ENCODE measurements at places on chromosomes 11 and 22.

- DNase-seq: no peak
Observed at GRCh38 chr11:68402355-68403031, 58.1 kb upstream of the PPP6R3 start.

- no peak for DNase-seq
Observed at GRCh38 chr11:107957109-107957588, 28.9 kb downstream of the RAB39A start.

- no peak for DNase-seq
Observed at GRCh38 chr11:82634091-82634490, 99.6 kb downstream of the FAM181B start.

- DNase-seq: no peak
Observed at GRCh38 chr11:73875380-73875779, 1.3 kb downstream of the COA4 start.

- DNase-seq: no peak
Observed at GRCh38 chr11:112863305-112863704, 97.9 kb upstream of the NCAM1 start.

- no peak for DNase-seq
Observed at GRCh38 chr11:70872955-70873735, 379.2 kb downstream of the SHANK2 start.

DNA sequence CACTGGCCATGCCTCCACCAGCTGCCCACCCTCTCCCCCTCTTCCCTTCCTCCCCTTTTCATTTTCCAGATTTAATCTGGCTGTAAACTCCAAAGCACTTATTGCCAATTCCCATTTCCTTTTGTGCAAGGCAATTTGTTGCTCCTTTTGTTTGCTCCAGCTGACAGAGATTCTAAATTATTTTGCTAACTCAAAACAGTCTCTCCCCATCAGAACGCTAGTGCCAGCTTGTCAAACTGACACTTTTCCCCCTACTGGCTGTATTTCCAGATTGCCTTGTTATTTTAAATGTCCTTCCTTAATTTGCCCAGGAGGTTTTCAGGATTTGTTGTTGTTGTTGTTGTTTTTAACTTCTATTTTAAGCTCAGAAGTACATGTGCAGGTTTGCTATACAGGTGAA lies 57.0 kb upstream of the PAK1 start:
- DNase-seq: no peak

GRCh38 chr11:21258414-21258813 lies 589.0 kb downstream of the NELL1 start:
- no peak for DNase-seq

- peak; percentile 42 for DNase-seq
Observed at GRCh38 chr22:37681556-37682049, 4.5 kb upstream of the NOL12 start.

DNA sequence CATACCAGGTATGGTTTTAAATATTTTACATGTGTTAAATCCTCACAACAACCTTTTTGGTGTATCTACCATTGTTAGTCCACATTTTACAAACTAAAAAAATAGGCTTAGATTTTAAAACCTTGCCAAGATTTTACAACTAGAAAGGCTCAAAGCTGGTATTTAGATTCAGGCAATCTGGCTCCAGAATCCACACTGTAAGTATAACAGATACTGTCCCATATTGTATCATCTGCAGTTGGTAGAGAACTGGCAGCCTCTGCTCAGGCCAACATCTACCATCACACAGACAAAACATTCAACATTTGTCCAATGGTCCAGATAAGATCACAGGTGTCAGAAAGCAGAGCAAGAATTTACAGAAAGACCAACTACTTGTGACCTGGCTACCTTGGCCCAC lies 30.9 kb downstream of the CSNK2A3 start:
- no peak for DNase-seq
